ENCODE measurements at places on chromosomes 16 and 17.
A peak's percentile ranks its signal among the peaks of the same experiment; 100 is the strongest.

GRCh38 chr16:57862698-57863433 is 60.6 kb upstream of the KIFC3 start:
- DNase-seq = no peak

DNA sequence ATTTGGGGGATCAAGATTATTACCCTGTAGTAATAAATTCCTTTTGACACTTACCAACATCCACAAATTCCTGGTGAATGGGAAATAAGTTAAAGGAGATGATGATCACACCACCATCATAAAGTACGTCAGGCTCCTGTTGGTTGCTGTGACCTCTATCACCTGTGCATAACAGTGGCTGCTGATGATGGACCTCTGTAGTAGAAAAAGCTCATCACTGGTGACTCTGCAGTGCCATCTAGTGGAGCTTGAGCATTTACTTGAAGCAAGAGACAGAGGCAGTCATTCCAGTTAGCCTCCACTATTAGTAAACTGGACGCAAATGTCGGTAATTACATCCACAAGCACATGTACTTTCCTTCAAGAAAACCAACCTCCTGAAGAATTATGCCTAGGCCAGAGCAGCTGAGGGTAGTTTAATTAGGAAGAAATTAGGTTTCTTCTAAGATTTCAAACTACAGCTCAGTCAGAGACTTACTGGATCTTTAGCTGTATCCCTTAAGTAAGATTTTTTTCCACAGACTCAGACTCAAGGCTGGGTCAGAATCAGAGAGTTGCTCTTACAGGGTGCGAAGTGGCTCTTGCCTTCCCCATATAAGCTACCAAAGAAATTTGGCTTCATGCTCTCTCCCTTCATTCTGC is 39.3 kb downstream of the CYB561 start:
- DNase-seq = peak; percentile 59

GRCh38 chr16:87621550-87621829 is 19.2 kb downstream of the JPH3 start:
- DNase-seq = no peak

- DNase-seq = no peak
These were observed 245.0 kb downstream of the KCNJ2 start for GRCh38 chr17:70414300-70414699.

- no peak for DNase-seq
These were observed 254.8 kb upstream of the TBX2 start for GRCh38 chr17:61144617-61145564.

DNA sequence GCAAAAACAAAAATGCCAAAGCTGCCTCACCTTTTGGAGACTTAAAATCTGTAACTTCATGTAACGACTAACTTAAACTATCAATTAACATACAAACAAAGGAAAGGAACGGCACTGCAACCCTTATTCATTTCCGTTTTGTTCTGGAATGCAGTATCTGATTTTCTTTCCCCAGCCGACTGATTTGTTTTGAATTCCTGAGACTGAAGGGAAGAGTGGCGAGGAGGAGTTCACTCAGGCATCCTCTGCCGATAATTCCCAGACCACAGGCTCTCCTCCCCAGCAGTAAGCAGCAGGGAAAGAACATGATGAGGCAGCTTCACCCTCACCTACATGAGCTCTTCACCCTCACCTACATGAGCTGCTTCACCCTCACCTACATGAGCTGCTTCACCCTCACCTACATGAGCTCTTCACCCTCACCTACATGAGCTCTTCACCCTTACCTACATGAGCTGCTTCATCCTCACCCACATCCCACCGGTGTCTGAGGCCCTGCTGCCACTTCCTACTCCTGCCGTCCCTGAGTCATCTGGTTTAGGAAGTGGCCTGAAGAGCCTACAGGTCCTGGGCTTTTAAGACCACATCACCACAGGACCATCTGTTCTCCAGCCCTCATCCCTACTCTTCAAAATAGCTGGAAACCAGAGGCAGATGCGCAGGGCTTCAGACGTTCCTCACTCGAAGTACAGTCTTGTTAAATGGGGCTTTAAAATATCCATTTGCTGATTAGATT is 168.0 kb upstream of the RPH3AL start:
- no peak for DNase-seq

- DNase-seq = no peak
These were observed 24.3 kb upstream of the CRISPLD2 start for GRCh38 chr16:84795329-84796053.

GRCh38 chr17:77501101-77501566 is 360.4 kb downstream of the SEC14L1 start:
- DNase-seq = peak; percentile 38

- no peak for DNase-seq
These were observed 11.8 kb upstream of the PHF12 start for GRCh38 chr17:28963055-28963611.

DNA sequence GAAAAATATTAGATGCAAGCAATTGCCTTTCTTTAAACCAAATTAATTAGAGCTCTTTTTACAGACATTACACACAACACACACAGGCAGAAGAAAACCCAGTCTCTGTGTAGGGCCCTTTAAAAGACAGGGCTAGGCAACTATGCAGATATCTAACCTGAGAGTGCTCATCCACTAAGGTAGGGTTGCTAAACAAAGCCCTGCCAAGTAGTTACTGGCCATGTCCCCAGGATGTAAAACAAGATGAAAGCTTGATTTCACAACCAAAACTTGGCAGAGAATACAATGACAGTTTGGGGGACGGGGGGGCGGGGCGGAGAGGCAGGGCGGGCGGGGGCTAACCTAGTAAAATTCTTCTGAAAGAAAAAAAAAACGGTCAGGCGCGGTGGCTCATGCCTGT is 669.0 kb upstream of the CA10 start:
- no peak for DNase-seq

DNA sequence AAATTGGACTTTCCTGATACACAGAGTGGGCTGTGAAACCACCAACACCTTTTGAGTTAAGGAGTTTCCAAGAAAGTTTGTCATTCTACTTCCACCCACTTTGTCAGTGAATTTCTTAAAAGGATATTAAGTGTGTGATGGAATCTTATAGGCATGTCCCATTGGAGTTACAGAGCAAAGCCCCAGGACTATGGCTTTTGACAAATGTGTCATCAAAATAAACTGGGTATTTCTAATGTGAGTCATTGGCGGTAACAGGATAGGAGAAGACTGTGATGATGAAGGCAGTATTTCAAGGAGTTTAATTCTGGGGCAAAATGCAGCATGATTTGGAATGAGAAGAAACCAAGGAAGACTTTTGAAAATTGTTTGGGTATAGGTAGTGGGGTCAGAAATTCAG is 1013.8 kb upstream of the EEF2KMT start:
- DNase-seq = no peak

- DNase-seq = no peak
These were observed 91.7 kb downstream of the SLC39A11 start for GRCh38 chr17:73000832-73001231.

DNA sequence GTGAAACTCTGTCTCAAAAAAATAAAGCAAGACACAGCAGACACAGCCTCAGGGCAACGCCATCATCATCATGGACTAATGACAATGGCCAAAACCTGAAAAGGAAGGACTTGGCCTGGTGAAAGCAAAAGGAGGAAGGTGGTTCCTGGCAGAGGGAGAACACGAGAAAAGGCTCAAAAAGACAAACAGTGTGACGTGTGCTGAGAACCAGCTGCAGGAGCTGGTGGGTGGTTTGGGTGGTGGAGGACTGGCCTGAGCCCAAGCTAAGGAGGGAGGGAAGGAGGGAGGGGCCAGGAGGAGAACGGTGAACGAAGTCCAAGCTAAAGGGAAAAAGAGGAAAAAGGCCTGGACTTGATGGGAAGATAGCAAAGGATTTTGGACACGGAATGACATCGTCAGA is 85.1 kb downstream of the SLC39A11 start:
- no peak for DNase-seq

- DNase-seq = no peak
These were observed 453.8 kb upstream of the HSBP1 start for GRCh38 chr16:83354015-83354414.

DNA sequence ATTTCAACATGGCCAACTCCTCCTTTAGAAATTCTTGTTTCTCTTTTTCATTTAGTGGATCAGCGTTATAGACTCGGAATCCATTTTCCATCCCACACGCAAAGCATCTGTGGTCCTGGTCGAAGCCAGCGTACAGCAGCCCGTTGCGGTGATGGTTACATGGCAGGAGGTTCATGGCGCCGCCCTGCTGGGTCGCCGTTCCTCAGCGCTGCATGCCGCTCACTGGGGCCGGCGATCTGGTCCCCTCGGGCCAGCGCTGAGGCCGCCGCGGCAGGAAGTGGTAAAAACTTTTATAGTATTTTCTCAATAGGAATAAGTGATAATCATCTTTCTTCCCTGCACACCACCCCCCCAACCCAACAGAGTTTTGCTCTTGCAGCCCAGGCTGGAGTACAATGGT is 29.9 kb upstream of the RHOT1 start:
- no peak for DNase-seq

- DNase-seq = no peak
These were observed 29.9 kb upstream of the IRX6 start for GRCh38 chr16:55294129-55294528.
